ENCODE measurements at places on chromosomes 1 and 21. TPM values are rescaled to one million over a fixed set of nuclear protein-coding genes. Genes with fewer than 3 reads are reported as not detected.

The TSACC gene
- total RNA-seq: not detected

The ECM1 gene
- 67.0 TPM for total RNA-seq

The DNAH14 gene
- 7.5 TPM for total RNA-seq

The CLDN8 gene
- total RNA-seq: not detected

The RBBP5 gene
- 12.2 TPM for total RNA-seq

The NR1I3 gene
- not detected for total RNA-seq

The UBASH3A gene
- total RNA-seq: not detected

The JAM2 gene
- total RNA-seq: not detected

The NFASC gene
- total RNA-seq: not detected

The GMEB1 gene
- 8.1 TPM for total RNA-seq

The VHLL gene
- not detected for total RNA-seq

The TEDDM1 gene
- total RNA-seq: not detected

The RBP7 gene
- not detected for total RNA-seq

The VWA5B1 gene
- total RNA-seq: not detected

The MYBPH gene
- 0.18 TPM for total RNA-seq

The HSD3B1 gene
- total RNA-seq: not detected

The CNIH3 gene
- not detected for total RNA-seq

The SLC44A5 gene
- not detected for total RNA-seq

The DYNLT4 gene
- not detected for total RNA-seq
